DMS 273 treated with DMSO at 0.1 percent for 48 hours (cell line): ENCODE measurements at places on chromosomes 2 and 18.

GRCh38 chr2:192957425-192957824 is 762.7 kb upstream of the TMEFF2 start:
- DNase-seq = no peak

DNA sequence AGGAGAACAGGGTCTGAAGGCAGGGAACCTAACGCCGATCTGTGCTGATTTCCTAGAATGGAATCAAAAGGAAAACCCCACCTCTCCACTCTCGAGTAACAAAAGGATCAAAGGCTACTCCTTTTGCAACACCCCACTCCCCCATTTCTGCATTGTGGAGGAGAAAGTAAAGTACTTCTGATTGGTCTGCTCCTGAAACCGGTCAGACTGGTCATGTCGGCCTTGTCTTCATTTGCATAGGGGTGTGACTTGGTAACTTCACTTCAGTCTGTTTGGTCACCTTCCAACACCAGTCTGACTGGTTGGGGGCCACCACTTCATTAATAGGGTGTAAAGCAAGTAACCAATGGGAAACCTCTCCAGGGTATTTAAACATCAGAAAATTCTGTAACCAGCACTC is 771.9 kb downstream of the ERBB4 start:
- DNase-seq = no peak

DNA sequence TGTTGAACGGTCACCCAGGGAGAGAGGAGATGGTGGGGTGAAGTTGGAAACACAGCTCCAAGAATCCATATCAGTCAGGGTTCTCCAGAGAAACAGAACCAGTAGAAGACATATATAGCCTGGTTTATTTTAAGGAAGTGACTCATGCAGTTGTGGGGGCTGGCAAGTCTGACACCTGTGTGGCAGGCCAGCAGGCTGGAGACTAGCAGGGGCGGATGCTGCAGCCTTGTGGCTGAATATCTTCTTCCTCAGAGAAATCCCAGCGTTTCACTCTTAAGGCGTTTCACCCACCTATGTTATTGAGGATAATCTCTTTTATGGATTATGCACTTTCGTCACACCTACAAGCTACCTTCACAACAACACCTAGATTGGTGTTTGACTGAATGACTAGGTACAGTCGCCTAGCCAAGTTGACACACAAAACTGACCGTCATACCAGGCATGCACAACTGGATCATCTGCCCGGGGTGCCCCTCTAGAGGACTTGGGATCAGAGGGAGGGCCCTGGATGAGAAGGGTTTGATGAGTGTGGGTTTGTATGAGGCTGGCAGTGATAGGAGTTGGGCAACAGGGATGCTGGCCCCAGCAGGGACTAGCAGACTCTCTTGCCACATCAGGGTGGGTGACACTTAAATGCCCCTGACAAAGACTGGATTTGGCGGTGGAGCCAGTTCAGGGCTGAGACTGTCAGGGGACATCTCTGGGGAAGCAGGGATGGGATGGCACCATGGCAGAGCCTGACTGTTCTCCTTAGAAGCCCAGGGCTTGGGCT is 23.4 kb downstream of the MROH2A start:
- no peak for DNase-seq

DNA sequence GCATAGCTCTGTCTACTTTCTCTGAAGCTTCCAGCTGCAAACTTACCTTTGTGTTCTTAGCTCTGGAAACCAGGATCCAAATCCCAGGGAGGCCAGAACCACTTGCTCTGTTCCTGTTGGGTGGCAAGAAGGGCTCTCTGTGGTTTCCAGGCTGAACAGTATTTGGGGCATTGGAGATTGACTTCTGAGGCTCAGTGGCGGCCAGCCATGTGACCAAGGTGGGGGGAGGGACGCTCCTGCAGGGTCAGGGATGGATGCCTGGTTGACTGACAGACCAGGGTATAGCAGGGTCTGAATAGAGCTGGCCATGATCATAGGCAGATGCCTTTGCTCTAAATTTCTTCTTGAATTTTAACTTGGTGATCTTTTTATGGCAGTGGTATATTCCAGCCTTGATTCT is 15.1 kb downstream of the SLC4A5 start:
- DNase-seq = no peak

GRCh38 chr2:71534201-71534600 is 80.8 kb downstream of the DYSF start:
- DNase-seq = no peak

DNA sequence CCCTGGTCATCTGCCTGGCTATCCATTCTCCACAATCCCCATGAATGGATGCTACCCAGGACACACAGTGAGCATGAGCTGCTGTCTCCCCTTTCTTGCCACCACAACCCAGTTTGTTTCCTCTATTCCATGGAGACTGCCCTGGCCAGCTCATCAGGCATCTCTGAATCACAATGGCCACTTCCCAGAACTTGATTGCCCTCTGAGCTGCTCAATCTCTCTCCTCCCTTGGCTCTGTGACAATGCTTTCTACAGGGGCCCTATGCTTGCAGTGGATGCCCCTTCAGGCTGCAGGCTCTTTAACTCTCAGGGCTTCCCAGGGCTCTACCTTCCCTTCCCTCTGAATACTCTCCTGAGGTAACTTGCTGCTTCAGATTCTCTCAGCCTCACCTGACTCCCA is 14.4 kb upstream of the SLC4A5 start:
- no peak for DNase-seq

- DNase-seq = no peak
Observed at GRCh38 chr2:239894276-239894675, 130.9 kb downstream of the NDUFA10 start.

- DNase-seq = no peak
Observed at GRCh38 chr2:172848519-172848918, 112.9 kb downstream of the RAPGEF4 start.
